ENCODE measurements at places on chromosomes 12 and 14.

DNA sequence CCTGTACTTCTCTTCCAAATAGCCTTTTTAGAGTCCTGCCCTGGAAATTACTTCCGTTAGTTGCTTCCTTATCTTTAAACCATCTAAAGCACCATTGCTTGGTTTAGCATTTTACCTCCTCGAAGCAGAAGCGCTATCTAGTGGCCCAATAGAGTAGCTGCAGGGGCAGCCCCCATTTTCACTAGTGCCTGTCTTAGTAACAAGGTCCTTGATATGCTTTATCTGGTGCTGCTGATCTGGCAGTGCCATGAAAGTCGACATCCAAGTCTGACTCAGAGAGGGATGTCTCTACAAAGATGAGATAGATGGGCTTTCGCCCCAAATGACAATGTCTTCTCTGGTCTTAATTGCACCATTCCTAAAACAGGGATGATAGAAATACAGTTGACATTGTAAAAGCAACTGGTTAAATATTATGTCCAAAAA, 25.0 kb upstream of the CIT start:
- peak; percentile 6 for DNase-seq

- no peak for DNase-seq
Measured at GRCh38 chr14:51744372-51745130, 92.8 kb downstream of the FRMD6 start.

GRCh38 chr12:87827638-87828264, 201.4 kb downstream of the C12orf50 start:
- no peak for DNase-seq

DNA sequence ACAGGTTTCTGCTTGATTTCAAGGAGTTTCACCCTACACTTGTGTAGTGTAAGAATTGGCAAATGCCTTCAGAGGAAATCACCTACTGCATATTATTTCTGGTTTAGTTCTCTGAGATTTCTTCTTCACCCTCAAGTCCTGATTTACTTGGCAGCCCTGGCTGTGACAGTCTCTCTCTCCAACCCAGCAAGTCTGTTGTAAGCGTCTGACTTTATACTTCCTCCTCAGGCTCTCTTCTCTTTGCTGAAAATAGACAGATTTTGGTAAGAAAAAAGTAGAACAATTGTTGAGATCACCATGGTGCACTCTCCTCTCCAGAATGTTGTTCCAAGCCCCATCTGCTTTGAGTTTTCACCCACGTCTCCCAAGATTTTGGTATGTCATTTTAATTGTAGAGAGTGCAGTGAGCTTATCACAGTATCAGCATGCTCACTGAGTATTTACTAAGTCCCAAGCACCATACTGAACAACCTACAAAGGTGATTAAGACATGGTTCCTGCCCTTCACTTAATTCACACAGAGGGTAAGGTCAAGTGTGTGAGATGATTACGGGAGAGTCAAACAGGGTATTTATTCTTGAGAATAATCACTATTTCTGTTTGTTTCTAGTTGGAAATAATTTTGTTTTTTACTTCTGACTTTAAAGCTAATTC, 148.7 kb downstream of the MDGA2 start:
- no peak for DNase-seq

- DNase-seq = no peak
Measured at GRCh38 chr12:104576980-104577580, 120.3 kb downstream of the CHST11 start.

DNA sequence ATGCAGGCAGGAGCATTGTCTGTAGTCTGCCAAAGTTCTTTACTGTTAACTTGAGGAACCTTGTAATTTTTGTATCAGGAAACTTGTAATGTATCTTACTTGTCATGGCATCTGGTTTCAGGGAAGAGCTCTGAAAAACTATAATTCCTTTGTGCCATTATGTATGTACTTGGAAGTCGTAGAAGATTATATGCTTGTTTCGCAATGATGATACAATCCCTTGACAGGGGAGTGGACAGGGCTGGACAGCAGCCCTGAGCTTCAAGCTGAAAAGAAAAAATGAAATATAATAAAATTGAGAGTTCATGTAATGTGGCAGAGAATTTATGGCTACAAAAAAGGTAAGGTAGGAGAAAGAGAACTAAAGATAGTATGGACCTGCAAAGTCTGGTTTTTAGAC, 7.4 kb upstream of the DLGAP5 start:
- no peak for DNase-seq

- no peak for DNase-seq
Measured at GRCh38 chr12:25980035-25980434, 21.6 kb downstream of the RASSF8 start.

DNA sequence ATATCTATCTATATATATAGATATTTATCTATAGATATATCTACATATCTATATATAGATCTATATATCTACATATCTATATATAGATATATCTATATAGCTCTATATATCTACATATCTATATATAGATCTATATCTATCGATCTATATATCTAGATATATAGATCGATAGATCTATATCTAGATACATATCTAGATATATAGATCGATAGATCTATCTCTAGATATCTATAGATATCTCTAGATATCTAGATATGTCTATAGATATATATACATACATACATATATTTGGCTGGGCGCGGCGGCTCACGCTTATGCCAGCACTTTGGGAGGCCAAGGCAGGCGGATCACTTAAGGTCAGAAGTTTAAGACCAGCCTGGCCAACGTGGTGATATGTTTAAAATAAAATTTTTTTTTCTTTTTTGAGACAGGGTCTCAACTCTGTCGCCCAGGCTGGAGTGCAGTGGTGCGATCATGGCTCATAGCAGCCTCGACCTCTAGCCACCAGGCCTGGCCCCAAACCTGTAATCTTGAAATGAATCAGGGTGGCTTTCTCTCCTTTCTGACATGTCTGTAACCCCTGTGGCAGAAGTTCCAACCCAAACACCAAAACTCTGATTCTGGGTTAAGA, 18.1 kb downstream of the ARPC3 start:
- DNase-seq = no peak

DNA sequence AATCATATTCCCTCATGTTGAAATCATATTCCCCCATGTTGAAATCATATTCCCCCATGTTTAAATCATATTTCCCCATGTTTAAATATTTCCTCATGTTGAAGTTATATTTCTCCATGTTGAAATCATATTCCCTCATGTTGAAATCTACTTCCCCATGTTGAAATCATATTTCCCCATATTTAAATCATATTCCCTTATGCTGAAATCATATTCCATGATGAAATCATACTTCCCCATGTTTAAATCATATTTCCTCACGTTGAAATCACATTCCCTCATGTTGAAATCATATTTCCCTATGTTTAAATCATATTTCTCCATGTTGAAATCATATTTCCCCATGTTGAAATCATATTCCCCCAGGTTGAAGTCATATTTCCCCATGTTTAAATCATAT, 34.6 kb upstream of the ADGRD1 start:
- no peak for DNase-seq

GRCh38 chr14:105935384-105935783, 409.0 kb downstream of the TMEM121 start:
- no peak for DNase-seq

- no peak for DNase-seq
Measured at GRCh38 chr14:64815257-64815656, 64.5 kb downstream of the SPTB start.

GRCh38 chr12:26331960-26332359, 136.6 kb downstream of the SSPN start:
- DNase-seq = no peak

GRCh38 chr12:8648576-8649205, 13.9 kb downstream of the MFAP5 start:
- DNase-seq = peak; percentile 10

- no peak for DNase-seq
Measured at GRCh38 chr12:98635657-98636323, 8.8 kb downstream of the IKBIP start.

- no peak for DNase-seq
Measured at GRCh38 chr12:48084841-48085460, 20.9 kb downstream of the SENP1 start.

DNA sequence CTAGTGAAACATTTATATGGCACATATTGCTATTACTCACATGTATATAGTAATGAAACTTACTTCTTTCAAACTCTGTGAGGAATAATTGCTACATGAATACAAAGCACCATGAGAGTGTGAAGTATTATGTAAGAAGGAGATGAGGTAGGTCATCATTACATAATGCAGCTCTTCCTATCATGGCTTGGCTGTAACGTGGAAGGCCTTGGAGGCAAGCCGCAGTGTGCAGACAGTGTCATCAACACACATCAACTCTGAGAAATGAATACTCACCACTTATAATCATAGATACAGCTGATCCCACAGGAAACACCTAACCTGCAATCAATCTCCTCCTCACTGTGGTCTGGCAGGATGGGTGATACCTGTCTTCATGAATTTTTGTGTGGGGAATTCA, 49.9 kb upstream of the CCDC91 start:
- no peak for DNase-seq

DNA sequence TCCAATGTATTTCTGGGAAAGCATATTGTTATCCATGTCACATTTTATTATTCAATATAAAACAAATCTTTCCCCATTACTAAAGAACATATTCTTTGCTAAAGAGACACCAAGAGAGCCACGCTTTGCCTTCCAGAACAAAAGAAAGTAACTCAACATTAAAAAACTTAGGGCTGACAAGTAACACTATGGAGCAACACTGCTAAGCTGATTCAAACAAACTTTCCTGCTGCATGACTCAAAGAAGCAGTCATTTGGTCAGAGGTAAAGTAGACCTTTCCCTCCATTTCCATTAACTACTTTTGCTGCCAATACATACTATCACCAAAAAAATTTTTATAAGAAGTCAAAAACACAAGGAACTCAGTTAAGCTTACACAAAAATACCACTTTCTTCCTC, 83.0 kb downstream of the DENND5B start:
- no peak for DNase-seq

- no peak for DNase-seq
Measured at GRCh38 chr14:69873877-69874780, 5.1 kb upstream of the SMOC1 start.

DNA sequence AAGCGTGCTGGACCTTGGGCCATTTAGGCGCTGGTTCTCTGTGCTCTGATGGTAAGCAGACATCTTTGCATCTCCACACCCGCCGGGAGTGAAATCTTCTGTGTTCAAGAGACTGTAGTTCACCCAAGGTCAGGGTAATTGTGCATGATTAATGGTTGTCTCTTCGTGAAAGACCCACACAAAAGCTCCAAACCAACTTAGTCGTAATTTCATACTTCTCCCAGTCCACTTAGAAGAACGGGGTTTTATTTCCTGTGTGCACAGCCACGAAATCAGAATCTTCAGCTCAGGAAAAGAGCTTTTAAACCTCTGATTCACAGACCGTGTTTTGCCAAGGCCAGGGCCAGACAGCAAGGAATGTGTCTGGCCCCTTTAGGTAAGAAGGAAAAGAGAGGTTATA, 640.9 kb downstream of the MED13L start:
- no peak for DNase-seq

GRCh38 chr12:8698132-8698851, 501 bp downstream of the RIMKLB start:
- peak; percentile 11 for DNase-seq

GRCh38 chr12:47193066-47193465, 113.3 kb upstream of the AMIGO2 start:
- DNase-seq = no peak

- DNase-seq = no peak
Measured at GRCh38 chr14:101109981-101110728, 206.6 kb upstream of the RTL1 start.
